ENCODE measurements at places on chromosomes 1 and 21.

GRCh38 chr1:109011335-109011734 lies 30.6 kb downstream of the WDR47 start:
- DNase-seq = no peak

- no peak for DNase-seq
These were observed 42.0 kb downstream of the CAPZB start for GRCh38 chr1:19443326-19443725.

GRCh38 chr1:42152119-42152518 lies 1.1 kb upstream of the GUCA2B start:
- DNase-seq = no peak

DNA sequence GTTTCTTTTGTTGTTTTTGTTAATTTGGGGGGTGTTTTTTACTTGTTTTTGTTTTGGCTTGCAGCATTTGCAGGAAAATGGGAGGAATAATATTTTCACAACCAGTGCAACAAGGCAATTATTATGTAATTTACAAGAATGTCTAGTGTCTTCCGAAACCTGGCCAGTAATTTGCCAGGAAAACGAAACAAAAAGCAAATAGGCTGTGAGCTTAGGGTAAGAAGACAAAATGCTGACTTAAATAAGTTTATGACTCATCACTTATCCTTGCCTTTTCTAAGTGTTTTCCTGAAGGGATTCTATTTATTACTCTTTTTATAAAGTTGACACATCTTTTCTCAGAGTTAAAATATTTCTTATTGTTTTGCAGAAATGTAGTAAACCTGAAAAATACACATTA lies 49.8 kb downstream of the KCNT2 start:
- no peak for DNase-seq

- no peak for DNase-seq
These were observed 532 bp downstream of the CSF1 start for GRCh38 chr1:109910963-109911798.

DNA sequence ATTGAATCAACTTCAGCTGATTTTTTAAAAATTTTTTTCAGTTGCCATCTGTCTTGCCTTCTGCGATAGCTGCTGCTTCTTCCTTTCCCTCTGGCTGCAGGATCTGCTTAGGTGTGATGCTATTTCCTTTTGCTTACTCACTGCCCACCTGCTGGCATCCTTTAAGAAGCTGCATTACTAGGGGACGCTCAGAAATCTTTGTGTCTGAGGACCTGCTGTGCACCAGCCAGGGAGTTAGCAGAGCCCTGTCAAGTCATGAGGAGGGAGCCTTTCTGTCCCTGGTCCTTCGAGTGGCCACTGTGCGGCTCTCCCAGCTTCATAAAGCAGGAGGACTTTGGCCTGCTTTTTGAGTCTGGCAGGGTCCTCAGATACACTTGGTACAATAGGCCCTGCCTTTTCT lies 327.8 kb downstream of the USH2A start:
- DNase-seq = no peak

DNA sequence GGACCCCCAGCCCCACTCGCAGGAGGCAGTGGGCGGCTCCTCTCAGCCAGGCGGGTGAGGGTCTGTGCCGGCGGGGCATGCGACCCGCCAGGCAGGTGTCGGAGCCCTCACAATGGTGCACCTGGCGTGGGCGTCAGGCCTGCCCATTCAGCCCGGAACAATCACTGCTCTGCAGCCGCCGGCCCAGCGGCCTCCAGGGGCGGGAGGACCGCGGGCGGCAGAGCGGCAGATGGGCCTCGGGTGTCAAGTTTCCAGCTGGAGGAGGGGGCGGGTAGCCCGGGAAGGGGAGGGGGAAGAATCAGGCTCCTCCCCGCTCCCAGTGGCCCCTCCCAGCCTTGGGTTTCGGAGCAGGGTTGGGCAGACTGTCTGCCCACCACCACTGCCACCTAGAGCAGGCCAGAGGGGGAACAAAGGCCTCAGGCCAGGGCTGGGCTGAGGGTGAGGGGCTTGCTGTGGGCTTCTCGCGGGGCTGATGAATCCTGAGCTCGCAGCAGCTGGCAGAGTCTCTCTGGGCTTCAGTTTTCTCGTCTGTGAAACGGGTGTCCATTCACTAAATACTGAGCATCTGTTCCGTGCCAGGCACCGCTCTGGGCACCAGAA lies 39.5 kb upstream of the CASZ1 start:
- DNase-seq = no peak

DNA sequence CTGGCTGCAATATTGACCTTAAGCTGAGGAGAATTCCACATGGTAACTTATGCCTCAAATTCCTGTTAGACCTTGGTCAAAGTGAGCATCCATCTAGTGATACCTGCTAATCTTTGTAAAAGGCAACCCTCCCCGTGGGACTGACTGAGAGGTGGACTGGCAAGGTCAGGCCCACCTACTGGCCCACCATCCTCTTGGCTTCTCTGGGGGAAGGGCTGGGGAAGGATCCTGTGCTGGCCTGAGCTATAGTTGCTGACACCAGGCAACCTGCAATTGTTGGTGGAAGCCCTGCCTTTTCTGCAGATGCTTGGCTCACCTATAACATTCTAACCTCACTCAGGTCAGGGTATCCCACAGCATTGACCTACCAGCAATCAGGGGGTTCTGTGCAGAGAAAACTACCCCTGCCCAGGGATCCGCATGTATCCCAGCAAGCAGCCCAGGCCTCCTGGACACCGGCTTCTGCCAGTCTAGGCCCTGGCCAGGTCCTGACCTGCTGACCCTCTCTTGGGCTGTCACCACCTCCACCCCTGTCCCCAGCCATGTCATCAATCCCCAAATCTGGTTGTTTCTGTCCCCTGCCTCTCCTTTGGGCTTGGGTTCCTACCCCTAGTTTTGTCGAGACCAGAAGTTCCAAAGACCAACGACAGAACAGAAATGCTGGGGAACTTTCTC lies 108.1 kb upstream of the EDN2 start:
- no peak for DNase-seq

- no peak for DNase-seq
These were observed 69.8 kb upstream of the SSBP3 start for GRCh38 chr1:54475946-54476516.

- no peak for DNase-seq
These were observed 32.9 kb downstream of the JAK1 start for GRCh38 chr1:64933296-64934070.

DNA sequence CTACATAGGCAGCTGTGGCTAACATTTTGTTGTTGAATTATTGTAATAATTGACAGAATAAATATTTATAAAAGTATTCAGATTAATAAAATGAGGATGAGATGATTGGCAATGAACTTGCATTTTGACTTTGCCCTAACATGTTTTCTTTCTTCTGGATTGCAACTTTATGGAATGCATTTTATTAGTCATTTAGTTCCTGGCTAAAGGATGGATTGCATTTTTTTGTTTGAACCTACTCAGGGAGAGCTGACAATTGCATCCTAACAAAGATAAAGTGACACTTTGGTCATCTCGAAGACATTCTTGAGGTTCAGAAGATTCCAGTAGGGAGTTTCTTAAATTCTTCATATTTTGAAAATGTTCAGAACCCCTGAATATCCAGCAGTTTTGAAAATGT lies 37.5 kb downstream of the PGM1 start:
- no peak for DNase-seq

DNA sequence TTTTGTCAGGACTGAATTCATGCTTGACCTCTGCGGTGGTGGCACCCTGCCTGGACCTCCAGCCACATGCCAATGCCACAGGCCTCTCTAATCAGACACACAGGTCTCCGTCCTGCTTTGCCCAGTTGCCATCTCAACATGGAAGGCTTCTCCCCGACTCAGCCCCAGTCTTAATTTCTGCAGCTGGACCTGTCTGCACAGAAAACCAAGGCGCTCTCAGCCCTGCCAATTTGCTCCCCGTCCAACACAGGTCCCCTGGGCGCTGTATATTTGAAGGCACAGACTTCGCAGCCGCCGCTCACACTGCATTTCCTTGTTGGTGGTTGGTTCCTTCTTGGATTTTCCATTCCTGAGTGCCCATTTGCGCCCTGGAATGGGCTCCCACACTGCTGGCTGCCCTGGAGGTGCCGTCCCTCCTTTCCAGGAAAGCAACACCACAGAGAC lies 28.0 kb upstream of the PLEKHG5 start:
- no peak for DNase-seq

- no peak for DNase-seq
These were observed 216.0 kb downstream of the DYRK1A start for GRCh38 chr21:37582590-37582989.

GRCh38 chr1:232372431-232372830 lies 257.5 kb downstream of the SIPA1L2 start:
- no peak for DNase-seq

DNA sequence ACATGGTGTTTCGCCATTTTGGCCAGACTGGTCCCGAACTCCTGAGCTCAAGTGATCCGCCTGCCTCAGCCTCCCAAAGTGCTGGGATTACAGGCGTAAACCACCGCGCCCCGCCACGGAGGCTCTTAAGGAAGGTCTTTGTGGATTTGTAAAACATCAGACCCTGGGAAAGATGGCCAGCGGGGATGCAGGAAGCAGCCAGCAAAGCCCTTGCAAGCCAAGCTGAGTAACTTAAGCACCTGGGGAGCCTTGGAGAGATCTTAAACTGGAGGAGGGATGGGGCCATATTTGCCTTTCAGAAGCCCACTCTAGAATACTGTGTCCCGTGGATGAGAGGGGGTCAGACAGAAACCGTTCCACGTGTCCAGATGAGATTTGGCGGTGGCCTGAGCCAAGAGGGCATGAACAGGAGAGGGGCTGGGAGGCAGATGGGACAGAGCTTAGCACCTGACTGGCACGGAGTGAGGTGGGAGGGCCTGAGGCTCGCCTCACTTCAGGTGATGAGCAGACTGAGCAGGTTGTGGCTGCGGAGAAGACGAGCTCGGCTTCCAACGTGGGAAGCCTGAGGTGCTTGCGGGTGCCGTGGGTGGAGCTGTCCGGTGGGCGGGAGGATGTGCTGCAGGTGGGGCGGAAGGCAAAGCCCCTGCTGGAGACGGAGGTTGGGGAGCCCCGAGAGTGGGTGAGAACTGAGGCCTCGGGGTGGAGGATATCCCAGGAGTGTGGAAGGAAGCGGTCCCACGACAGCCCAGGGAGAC lies 11.7 kb downstream of the C1orf216 start:
- DNase-seq = peak; percentile 18

- DNase-seq = no peak
These were observed 76.5 kb downstream of the TTLL7 start for GRCh38 chr1:83922431-83922830.

DNA sequence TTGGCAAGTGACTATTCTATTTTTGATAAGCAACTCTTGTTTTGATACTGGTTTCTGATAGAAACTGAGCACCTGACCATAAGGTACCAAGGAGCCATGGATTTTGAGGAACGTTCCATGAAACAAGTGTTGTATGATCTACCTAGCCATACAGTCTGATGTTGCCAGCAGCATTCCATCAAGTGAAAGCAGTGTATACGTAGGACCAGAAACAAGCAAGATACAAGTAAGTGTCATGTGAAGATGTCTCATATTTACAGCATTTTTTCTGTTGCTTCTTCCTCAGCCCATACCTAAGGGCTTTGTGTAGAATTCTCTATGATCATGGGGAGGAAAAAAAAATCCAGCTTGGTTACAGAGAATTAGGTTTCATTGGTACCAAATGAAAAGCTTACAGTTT lies 55.6 kb upstream of the RABGAP1L start:
- no peak for DNase-seq

- DNase-seq = no peak
These were observed 2.0 kb upstream of the ZNF678 start for GRCh38 chr1:227561241-227561907.

DNA sequence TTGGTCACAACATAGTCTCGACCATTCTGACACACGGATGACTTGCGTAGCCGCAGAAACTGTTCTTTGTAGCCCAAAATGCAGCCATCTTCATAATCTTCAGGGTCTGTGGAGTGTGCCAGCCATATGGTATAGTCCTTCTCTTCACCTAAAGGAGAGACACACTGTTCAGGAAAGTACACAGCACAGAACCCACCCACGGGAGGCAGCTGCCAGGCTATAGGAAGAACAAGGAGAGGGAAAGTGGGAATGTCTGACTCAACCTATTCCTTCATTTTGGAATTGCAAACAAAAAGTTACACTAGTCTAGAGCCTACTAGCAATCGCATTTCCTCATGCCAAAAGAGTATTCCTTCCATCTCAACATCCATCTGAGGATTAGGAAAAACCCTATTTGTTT lies 16.2 kb upstream of the MYBPHL start:
- no peak for DNase-seq

- DNase-seq = peak; percentile 3
These were observed 441 bp downstream of the YARS1 start for GRCh38 chr1:32816676-32817158.

DNA sequence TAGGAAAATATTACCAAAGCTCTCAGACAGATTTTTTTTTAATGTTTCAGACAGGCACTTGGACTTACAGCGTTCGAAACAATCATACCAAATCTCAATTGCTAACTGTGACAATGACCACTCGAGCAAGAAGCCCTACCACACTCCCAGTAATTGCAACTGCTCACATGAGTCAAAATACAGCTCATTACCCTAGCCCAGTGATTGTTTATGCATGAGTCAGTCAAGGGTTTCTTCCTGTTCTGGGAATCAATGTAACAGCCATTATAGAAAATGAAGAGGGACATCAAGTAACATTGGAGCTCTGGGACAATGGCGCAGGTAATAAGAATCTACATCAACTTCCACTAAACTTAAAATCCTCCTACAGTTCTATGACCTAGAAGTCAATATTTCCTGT lies 56.1 kb upstream of the SH3GLB1 start:
- no peak for DNase-seq

DNA sequence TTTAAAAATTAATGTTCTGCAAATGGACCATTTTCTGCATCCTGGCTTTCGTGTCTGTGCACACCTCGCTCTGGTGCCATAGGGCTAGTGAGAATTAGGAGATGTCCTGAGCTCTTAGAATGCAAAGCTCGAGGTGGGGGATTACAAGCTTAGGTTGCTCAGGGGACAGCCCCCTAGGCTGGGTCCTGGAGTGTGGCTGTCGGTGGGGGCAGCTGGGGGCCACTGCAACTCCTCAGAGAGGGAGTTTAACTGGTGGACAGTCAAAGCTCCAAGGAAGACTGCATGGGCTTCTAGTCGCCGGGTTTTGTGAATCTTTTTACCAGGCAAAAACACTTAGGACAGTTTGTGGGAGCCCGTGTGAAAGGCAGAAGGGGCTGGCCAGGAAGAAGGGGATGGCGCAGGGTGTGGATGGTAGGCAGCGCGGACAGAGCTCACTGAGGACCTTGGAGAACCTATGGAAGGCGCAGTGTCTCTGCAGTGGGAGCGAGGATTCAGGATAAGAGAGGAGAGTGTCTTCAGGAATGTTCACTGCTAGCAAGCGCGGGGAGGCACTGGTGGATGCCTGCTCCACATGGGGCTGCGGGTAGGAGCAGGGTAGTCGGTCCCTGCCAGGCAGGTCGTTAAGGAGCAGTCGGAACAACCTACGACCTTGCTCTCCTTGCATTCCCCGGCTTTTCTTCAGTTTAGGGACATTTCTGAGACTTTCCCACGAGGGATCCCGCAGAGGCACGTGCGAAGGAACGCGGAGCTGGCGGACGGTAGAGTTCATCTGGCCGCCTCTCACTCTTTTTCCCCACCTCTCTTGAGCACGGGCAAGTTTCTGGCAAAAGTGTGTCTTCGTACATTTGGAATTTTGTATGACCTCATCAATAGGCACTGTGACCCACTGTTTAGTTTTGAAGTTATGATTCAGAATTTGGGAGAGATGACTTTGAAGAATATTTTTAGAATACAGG lies 12.9 kb upstream of the KCNE1 start:
- DNase-seq = no peak
